Spleen (tissue), 13 donors: ENCODE measurements at places on chromosomes 2 and 18.

DNA sequence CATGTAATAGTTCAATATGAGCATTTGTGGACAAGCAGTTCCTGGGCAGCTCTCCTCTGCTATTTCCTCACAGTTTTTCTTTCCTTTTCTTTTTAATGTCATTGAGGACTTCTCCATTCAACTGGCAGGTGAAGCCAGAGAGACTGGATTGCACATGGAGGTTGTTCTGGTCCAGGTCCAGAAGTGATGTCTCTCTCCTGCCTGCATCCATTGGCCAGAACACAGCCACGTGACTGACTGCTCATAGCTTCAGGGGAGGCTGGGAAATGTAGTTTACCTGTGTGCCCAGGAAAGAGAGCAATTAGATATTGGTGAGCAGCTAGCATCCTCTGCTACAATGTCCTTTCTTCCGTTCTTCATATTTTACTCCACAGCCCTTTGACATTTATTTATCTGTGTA is 20.2 kb upstream of the ADAM23 start:
- no peaks in the 10 kb centered on the region for H3K4me1 ChIP-seq
- no peak overlapping the region for H3K4me3 ChIP-seq
- no peak overlapping the region for H3K27ac ChIP-seq
- H3K27me3 ChIP-seq, result peaks cover 14% of the 10 kb centered on the region
- DNase-seq, result no peak
- H3K36me3 ChIP-seq, result no peaks in the 10 kb centered on the region

GRCh38 chr2:156229724-156230362 is 102.7 kb downstream of the NR4A2 start:
- H3K36me3 ChIP-seq, result no peaks in the 10 kb centered on the region
- no peak for DNase-seq
- H3K27ac ChIP-seq, result no peak overlapping the region
- no peaks in the 10 kb centered on the region for H3K27me3 ChIP-seq
- H3K4me3 ChIP-seq, result no peak overlapping the region

DNA sequence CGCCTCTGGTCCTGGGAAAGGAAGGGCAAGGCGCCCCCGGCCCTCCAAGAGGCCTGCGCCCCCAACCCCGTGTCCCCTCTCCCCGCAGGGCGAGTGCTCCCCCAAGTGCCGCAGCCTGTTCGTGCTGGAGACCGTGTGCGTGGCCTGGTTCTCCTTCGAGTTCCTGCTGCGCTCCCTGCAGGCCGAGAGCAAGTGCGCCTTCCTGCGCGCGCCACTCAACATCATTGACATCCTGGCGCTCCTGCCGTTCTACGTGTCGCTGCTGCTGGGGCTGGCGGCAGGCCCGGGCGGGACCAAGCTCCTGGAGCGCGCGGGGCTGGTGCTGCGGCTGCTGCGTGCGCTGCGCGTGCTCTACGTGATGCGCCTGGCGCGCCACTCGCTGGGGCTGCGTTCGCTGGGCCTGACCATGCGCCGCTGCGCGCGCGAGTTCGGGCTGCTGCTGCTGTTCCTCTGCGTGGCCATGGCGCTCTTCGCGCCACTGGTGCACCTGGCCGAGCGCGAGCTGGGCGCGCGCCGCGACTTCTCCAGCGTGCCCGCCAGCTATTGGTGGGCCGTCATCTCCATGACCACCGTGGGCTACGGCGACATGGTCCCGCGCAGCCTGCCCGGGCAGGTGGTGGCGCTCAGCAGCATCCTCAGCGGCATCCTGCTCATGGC is 52.4 kb downstream of the SLC66A2 start:
- no peaks in the 10 kb centered on the region for H3K4me1 ChIP-seq
- no peak overlapping the region for H3K4me3 ChIP-seq
- no peak overlapping the region for H3K27ac ChIP-seq
- DNase-seq, result peak; percentile 64
- peaks cover 21% of the 10 kb centered on the region for H3K36me3 ChIP-seq
- H3K27me3 ChIP-seq, result no peaks in the 10 kb centered on the region

- no peak overlapping the region for H3K27ac ChIP-seq
- no peak for DNase-seq
- H3K4me3 ChIP-seq, result no peak overlapping the region
- H3K36me3 ChIP-seq, result no peaks in the 10 kb centered on the region
- peaks cover 95% of the 10 kb centered on the region for H3K27me3 ChIP-seq
- H3K4me1 ChIP-seq, result peaks cover 27% of the 10 kb centered on the region
Observed at GRCh38 chr18:47260924-47261701, 9.7 kb upstream of the SKOR2 start.

DNA sequence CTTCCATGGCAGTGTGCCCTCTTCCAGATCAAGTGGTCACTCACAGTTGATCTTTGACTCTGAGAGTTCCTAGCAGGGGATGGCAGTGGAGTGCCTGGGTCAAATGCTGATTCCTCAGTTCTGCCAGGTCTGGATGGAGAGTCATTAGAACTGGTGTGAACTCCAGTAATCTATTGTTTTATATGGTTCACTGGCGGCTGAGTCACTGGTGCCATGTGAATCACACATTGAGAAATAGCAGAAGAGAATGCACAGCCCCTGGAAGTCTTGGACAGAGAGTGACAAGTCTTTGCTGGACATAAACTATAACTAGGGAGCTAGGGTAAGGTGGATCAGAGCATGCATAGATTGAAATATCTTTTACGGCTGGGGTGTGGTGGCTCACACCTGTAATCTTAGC is 86.9 kb downstream of the EIF2AK3 start:
- no peak overlapping the region for H3K27ac ChIP-seq
- H3K27me3 ChIP-seq, result peaks cover 7% of the 10 kb centered on the region
- H3K36me3 ChIP-seq, result no peaks in the 10 kb centered on the region
- no peak overlapping the region for H3K4me3 ChIP-seq
- DNase-seq, result no peak

GRCh38 chr2:224869601-224870233 is 153.6 kb upstream of the CCDC195 start:
- H3K4me1 ChIP-seq, result peaks cover 1% of the 10 kb centered on the region
- no peaks in the 10 kb centered on the region for H3K27me3 ChIP-seq
- H3K27ac ChIP-seq, result no peak overlapping the region
- DNase-seq, result no peak
- peaks cover 75% of the 10 kb centered on the region for H3K36me3 ChIP-seq

DNA sequence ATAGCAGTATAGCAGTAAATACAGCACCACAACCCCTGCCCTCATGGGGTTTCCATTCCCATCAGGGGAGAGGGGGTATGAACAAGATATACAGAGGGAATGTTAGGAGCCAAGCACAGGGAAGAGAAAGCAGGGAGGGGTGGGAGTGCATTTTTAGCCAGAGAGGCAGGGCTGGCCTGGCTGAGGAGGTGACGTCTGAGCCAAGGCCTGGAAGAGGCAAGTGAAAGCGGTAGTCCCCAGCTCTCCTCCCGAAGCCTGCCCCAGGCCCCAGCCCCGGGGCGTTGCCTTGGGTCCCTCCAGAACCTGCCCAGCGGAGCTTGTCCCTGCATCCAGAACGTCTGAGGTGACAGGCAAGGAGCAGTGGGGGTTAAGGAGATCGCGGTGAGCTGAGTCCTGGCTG is 45.1 kb upstream of the FOSL2 start:
- no peaks in the 10 kb centered on the region for H3K27me3 ChIP-seq
- H3K4me1 ChIP-seq, result peaks cover 24% of the 10 kb centered on the region
- H3K36me3 ChIP-seq, result no peaks in the 10 kb centered on the region
- peak; percentile 74 for DNase-seq
- H3K27ac ChIP-seq, result no peak overlapping the region
- H3K4me3 ChIP-seq, result no peak overlapping the region

DNA sequence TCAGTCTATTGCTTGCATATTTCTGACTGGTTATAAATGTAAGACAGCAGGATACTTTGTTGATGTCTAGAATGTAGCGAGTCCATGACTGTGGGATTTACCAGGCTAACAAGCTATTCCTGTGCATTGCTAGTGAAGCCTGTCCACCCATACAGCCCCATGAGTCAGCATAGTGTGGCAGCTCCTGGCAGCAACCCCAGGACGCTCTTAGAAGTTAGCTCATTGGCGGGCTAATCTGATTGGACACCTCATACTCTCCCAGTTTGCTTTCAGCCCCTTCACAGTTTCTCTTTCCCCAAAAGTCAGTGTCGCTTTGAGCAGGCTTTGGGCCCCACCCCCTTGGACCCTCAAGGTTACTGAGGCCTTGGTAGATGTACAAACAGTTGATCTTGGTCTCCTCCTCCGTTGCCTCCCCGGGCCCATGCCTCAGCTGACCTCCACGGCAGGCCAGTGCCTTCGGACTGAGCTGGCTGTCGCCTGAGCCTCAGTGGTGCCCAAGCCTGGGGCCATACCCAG is 48.0 kb downstream of the COA5 start:
- H3K27ac ChIP-seq, result no peak overlapping the region
- peaks cover 5% of the 10 kb centered on the region for H3K4me1 ChIP-seq
- DNase-seq, result no peak
- peaks cover 34% of the 10 kb centered on the region for H3K36me3 ChIP-seq

- H3K36me3 ChIP-seq, result no peaks in the 10 kb centered on the region
- H3K4me3 ChIP-seq, result no peak overlapping the region
- no peak overlapping the region for H3K27ac ChIP-seq
- no peaks in the 10 kb centered on the region for H3K27me3 ChIP-seq
Observed at GRCh38 chr2:173754165-173754564, 211.0 kb downstream of the SP3 start.

DNA sequence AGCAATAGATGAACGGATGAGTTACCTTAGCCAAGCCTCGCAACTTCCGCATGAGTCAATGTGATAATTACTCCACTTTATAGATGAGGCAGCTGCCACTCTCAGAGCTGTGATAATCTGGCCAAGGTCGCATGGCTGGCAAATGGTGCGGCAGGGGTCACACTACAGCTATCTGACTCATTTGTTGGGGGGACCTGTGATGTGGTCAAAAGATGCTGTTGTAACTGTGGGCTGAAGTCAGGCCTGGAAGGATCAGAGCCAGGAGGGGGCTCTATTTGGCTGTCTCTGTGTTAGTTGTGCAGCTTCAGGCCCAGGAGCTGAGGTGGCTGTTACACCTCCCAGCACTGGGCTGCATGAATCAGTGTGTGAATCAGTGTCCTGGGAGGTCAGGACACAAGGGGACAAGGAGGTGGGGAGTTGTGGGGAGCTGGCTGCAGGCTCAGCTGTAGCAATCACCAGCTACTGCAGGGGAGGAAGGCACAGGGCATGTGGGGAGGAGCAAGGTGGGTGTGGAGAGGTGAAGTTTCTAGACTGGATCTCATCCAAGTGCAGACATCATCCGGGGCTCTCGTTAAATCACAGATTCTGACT is 33.1 kb downstream of the NGEF start:
- H3K27me3 ChIP-seq, result no peaks in the 10 kb centered on the region
- H3K4me3 ChIP-seq, result no peak overlapping the region
- peak; percentile 58 for DNase-seq
- H3K36me3 ChIP-seq, result no peaks in the 10 kb centered on the region
- H3K4me1 ChIP-seq, result no peaks in the 10 kb centered on the region

DNA sequence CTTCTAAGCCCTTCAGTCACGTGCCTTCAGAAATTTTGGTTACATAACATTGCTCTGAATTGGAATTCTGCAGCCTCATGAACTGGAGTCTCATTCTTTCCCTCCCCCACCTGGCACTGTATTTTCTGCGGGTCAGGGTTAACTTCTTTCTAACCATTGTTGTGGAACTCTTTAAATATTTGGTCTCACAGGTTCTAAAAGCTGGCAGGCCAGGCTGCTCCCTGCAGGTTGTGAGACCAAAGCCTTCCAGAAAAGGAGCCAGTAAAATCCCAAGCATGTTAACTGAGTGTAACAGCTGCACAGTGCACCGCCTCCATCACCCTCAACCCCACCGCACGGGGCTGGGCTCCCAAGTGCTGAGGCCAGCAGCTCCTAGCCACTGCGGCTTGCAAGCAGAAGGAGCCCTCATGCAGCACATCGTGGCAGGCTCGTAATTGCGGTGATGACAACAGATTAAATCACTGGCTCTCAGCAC is 174.1 kb upstream of the ALPP start:
- H3K27ac ChIP-seq, result no peak overlapping the region
- no peak overlapping the region for H3K4me3 ChIP-seq
- no peaks in the 10 kb centered on the region for H3K4me1 ChIP-seq
- no peaks in the 10 kb centered on the region for H3K27me3 ChIP-seq

DNA sequence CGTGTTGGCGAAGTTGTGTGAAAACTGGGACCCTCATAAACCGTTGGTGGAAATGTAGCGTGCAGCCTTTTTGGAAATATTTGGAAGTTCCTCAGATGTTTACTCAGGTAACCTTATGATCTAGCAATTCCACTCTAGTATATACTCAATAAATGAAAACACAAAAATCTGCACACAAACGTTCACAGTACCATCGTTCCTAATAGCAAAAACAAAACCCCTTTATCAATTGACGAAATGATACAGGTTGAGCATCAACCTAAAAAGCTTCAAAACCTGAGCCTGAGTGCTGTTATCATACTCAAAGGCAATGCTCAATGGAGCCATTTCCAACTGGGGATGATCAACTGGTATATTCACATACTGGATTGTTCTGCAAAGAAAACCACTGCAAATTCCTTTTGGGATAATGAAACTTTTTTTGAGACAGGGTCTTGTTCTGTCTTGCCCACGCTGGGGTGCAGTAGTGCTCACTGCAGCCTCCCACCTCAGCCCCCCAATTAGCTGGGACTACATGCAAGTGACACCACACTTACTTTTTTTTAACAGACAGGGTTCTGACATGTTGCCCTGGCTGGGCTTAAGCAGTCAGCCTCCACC is 777 bp upstream of the C18orf32 start:
- H3K27me3 ChIP-seq, result no peaks in the 10 kb centered on the region
- H3K36me3 ChIP-seq, result peaks cover 50% of the 10 kb centered on the region
- peak overlapping the region; percentile 77 for H3K4me3 ChIP-seq

- no peaks in the 10 kb centered on the region for H3K27me3 ChIP-seq
- H3K4me1 ChIP-seq, result no peaks in the 10 kb centered on the region
- no peaks in the 10 kb centered on the region for H3K36me3 ChIP-seq
- DNase-seq, result peak; percentile 69
- no peak overlapping the region for H3K27ac ChIP-seq
Observed at GRCh38 chr2:231371430-231372054, 24.0 kb upstream of the B3GNT7 start.

- no peak for DNase-seq
- H3K36me3 ChIP-seq, result no peaks in the 10 kb centered on the region
- H3K4me1 ChIP-seq, result peaks cover 20% of the 10 kb centered on the region
- peaks cover 31% of the 10 kb centered on the region for H3K27me3 ChIP-seq
- peak overlapping the region; percentile 59 for H3K4me3 ChIP-seq
- H3K27ac ChIP-seq, result no peak overlapping the region
Observed at GRCh38 chr18:23688528-23688927, 725 bp upstream of the LAMA3 start.
